ENCODE measurements at places on chromosomes 3 and 15.

DNA sequence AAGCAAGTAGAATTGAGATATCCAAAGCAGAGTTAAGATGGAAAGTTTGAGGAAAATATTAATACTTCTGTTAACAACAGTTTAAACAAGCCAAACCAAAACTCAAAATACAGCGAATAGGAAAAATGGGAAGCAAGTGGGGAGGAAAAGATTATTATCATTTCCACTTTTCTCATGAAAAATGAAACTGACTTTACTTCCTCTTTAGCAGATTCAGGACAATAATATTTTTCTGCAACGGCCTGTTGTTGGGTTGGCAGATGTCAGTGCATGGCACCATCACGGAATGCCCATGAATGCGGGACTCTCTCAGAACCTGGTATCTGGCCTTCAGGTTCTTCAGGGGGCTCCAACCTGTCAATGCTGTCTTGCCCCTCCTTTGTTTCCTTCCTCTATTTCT is 11.1 kb downstream of the ANKUB1 start:
- no peak for DNase-seq

- no peak for DNase-seq
These were observed 2.3 kb downstream of the POPDC2 start for GRCh38 chr3:119657887-119658702.

DNA sequence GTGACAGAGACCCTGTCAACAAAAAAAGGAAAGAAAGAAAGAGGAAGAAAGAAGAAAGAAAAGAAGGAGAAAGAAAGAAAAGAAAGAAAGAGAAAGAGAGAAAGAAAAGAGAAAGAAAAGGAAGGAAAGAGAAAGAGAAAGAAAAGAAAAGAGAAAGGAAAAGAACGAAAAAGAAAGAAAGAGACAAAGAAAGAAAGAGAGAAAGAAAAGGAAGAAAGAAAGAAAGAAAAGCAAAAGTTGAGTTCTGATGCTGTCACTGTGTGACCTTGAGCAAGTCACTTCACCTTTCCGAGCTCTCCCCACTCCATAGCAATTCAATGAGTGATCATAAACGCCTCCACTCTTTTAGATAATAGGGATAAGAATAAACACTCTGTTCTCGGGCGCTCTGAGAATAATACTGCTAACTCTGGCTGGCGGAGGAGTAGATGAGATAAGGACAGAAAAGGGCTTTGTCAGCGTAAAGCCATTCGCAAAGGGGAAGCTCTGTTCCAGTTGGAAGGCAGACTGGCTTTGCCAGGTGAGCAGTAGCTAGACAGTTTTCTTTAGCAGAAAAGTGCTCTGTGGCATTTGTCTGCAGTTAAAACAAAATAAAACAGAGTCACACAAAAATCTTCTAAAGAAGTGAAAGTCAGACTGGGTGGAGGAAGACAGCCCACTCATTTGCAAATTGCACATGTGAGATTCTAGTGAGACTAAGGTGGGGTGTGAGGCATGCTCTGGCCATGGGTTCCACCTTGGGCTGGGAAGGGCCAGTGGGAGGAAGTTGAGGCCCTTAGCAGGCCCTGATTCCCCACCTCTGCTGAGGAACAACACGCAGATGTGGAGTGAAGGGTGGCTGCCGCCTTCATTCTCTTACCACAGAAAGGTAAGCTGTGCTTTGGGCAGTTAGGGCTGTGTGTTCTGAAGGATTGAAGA is 9.6 kb upstream of the FLNB start:
- DNase-seq, result no peak

DNA sequence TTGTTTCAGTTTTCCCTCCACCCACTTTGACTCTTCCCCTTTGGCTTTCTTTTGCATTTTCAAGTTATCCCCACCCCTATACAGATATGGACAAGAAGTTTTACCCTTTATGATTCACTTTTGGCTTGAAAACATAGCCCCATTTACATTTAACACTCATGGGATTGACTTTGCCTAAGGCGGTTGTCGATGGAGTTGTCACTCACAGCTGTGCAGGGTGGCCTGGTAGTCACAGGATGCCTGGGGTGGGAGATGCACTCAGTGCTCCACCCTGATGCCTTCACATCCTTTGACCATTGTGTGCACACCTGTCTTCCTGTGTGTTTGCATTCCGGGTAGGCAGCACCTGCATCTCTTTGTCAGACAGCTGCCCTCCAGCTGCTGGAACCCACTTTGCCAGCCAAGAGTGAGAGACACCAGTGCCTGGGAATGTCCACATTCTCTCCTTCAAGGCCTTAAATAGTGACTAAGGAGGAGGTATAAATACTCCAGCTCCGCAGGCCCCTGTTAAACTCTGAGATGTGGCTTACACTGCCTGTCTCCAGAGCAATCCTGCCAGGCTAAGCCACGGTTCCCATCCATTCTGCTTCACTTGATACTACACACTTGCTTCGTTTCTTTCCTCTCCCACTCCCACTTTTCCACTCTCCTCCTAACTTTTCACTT is 191.5 kb upstream of the SLC24A5 start:
- no peak for DNase-seq

- peak; percentile 59 for DNase-seq
These were observed 79.2 kb upstream of the CCNL1 start for GRCh38 chr3:157239082-157239704.

DNA sequence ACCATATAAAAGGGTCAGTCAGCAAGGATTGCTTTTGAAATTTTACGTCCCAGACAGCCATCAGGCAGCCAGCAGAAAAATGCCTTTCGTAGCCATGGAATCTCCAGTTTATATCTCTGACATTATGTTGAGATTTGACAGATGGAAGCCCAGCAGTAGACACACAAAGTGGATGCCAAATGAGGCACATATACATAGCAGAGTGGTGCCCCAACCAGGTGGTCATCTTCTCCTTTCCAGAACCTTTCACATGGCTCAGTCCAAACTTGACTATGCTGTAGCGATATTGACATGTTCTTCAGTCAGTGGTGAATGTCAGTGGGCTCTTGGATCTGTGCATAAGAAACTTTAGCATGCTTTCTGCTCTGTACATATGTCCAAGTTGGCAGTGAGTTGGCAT is 123.3 kb upstream of the GBE1 start:
- no peak for DNase-seq

- no peak for DNase-seq
These were observed 86.1 kb upstream of the NTRK3 start for GRCh38 chr15:88342666-88343065.

- DNase-seq, result no peak
These were observed 99.7 kb downstream of the XXYLT1 start for GRCh38 chr3:195171093-195171873.

- DNase-seq, result no peak
These were observed 10.0 kb downstream of the PHC3 start for GRCh38 chr3:170171563-170171962.

- no peak for DNase-seq
These were observed 9.7 kb upstream of the RNF7 start for GRCh38 chr3:141728355-141728892.

DNA sequence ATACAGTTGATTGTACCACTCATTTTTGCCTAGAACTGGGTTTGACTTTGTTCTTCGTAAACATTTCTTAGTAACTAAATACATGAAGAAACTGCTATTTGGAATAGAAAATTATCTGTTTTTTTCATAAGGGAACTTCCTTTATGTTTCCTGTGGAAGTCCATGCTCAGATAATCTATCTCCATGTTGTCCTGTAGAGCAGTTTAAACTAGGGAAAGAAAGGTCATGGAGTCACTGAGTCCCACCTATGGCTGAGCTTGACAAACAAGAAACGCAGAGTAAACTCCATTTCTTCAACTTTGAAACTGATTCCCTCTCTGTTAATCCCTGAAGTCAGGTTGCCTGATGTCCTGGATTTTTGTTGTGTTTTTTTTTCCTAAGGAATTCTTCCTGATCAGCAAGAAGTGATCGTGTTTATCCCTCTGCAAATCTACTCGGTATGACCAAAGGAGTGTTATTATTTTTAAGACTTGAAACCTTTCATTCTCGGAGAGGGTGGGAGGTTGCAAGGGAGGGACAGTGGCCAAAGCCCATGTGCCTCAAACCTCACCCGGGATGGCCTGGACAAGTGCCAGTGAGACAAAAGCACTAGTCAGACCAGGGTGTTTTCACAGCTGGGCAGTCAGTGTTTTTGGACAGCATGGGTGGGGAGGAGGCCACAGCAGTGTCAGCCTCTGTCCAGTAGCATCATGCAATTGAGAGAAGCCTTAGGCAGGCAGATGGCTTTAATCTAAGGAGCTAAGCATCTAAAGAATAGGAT is 129.8 kb upstream of the PHLDB2 start:
- no peak for DNase-seq

- DNase-seq, result no peak
These were observed 82.8 kb downstream of the SMAD3 start for GRCh38 chr15:67148196-67148701.

- DNase-seq, result no peak
These were observed 25.5 kb upstream of the TAFA4 start for GRCh38 chr3:68957895-68958294.

DNA sequence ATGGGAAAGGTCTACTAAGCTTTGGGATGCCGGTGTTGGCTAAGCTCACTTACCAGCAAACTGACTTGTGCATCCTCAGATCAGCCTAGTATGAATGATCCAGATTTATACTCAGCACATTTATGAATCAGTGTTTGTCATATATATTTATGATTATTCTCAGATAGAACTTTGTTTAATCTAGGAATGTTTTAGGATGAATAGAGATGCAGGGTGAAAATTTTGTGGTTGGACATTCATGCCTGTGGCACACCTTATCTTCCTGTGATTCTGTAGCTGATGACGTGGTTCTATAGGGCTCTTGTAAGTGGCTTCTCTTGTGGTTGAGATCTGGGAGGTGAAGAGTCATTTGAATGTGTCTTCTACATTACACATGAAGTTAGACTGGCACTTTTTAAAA is 11.4 kb downstream of the CDIN1 start:
- no peak for DNase-seq

DNA sequence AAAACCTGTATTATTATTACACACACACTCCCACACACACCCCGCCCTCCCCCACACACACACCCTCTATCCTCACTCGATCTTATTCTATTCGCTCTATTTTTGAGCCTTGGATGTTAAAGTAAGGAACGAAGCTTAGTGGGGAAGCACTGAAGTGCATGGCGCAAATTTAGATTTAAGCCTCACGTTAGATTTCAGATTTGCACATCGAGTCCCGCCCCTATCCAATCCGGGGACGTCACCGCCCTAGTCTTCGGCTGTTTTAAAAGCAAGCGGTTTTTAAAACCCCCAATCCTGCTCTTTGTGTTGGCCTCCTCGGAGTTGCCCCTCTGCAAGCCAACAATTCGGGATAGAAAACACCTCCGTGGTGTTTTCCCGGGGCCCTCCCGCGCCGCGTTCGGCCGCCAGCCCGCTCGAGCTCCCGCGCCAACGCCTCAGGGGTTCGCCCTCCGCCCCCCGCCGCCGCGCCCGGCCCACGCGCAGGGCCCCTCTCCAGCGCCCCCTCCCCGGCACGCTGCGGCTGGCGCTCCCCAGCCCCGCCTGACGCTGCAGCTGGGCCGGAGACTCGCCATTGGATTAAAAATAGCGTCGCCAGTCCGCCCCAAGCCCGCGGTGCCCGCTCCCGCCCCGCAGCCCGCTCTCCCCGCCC is at the start of gene USP13:
TSS of gene USP13 (plus strand) at position 594 of the 649 bp plus-strand sequence. CDS start 186 bp downstream, outside the sequence.
- DNase-seq, result peak; percentile 8

DNA sequence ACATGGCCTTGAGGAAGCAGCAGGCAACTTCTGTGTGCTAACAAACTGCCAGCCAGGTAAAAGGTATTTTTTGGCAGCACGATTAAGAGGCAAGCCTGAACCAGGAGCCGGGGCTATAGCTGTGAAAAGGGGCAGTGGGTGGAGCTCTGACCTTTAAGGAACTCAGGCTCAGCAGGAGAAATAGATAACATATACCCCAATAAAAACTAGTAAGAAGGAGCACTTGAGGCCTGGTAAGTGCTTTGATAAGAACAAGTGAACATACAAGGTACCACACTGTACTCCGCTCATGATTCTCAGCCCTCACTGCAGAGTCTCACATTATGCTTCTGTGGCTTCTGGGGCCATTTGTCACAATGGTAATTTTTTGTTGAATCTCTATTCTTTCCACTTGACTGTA is 5.4 kb downstream of the FYCO1 start:
- DNase-seq, result no peak

DNA sequence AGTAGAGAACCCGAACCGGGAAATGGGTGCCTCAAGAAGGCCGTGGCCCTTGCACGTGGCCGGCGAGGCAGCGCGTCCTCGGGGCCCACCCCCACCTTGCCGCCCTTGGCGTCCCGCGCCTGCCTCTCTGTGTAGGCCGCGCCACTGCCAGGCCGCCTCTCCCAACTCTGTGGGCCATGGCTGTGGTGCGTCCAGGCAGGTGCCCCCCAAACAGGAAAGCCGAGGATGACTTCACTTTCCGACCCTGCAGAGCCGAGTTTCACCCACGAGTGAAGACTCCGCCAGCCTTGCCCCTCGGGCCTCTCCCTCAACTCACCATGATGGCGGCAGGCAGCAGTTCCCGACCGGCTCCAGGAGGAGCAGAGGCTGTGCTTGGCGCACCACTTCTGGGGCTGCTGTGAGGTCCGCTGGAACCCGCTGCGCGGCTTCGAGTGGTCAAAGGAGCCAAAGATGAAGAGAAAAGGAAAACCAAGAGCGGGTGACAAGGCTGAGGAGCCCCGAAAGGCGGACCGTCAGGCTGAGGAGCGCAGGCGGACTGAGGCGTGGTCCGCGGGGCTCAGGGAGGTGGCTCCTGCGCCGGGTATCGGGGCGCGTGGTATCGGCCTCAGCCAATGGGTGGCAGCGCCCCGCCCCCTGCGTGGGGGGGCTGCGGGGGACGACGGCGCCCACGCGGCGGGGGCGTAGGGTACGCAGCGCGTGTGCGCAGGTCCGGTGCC is at the start of gene DAZL:
TSS of gene DAZL (minus strand) at position 537 of the 716 bp plus-strand sequence. CDS start at position 319, 218 bp downstream.
- DNase-seq, result no peak

GRCh38 chr3:71662568-71662967 is 62.6 kb downstream of the EIF4E3 start:
- DNase-seq, result no peak

- no peak for DNase-seq
These were observed 29.1 kb downstream of the GRIP2 start for GRCh38 chr3:14510838-14511622.

DNA sequence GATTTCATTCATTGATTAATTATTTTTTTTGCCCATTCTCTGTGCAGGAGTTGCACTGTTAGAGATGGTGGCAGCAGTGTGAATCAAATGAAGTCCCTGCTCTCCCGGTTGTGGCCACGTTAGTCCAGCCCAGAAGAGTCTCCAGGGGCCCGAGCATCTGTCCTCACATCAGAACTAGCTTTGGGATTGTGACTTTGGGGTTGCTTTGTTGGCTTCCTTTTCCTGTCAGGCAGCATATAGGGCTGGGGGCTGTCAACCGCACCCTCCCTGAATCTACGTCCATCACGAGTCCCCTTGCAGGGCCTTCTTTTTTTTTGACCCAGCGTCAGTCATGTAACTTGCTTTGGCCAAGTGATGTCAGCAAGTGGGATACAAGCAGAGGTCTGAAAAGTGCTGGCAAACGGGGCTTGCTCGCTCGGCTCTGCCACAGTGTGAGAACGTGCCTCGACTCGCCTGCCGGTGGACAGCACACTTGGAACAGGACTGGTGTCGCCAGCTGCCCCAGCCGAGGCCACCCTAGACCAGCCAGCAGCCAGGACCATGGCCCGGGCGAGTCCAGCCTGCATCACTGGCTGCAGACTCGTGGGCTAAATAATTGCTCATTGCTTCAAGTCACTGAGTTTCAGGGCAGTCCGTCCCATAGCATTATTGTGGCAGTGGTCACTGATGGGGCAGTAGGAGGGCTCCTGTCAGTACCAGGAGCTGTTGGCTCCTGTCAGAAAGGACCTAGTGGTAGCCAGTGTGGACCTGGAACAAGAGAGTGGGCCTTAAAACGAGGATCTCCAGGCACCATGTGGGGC is 151.6 kb upstream of the MEF2A start:
- no peak for DNase-seq

GRCh38 chr3:100057716-100058575 is 56.4 kb downstream of the FILIP1L start:
- no peak for DNase-seq
